LHCN-M2 (cell line): ENCODE measurements at places on chromosomes 7 and 10.

DNA sequence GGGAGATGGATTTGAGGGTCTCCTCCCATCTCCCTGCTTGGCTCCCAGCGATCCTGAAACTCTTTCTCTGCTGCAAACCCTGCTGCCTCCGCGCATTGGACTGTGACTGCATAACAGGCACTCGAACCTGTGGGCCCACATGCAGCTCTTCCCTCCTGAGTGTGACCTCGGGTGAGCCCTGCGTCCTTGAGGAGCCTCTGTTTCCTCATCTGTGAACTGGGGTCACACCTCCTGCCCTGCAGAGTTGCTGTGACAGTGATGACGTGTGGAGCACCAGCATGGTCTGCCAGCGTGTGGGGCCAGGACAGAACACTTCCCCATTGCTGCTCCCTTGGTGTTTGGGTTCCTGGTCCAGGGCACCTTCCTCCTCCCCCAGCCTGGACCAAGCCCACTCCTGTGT lies 46.9 kb upstream of the PSMG3 start:
- no peak for DNase-seq

GRCh38 chr10:62103857-62104256 lies 164.8 kb downstream of the RTKN2 start:
- DNase-seq = no peak

GRCh38 chr10:17548162-17548561 lies 69.0 kb downstream of the HACD1 start:
- DNase-seq = no peak

- DNase-seq = no peak
These were observed 67.4 kb downstream of the KIAA1549 start for GRCh38 chr7:138913783-138914182.

DNA sequence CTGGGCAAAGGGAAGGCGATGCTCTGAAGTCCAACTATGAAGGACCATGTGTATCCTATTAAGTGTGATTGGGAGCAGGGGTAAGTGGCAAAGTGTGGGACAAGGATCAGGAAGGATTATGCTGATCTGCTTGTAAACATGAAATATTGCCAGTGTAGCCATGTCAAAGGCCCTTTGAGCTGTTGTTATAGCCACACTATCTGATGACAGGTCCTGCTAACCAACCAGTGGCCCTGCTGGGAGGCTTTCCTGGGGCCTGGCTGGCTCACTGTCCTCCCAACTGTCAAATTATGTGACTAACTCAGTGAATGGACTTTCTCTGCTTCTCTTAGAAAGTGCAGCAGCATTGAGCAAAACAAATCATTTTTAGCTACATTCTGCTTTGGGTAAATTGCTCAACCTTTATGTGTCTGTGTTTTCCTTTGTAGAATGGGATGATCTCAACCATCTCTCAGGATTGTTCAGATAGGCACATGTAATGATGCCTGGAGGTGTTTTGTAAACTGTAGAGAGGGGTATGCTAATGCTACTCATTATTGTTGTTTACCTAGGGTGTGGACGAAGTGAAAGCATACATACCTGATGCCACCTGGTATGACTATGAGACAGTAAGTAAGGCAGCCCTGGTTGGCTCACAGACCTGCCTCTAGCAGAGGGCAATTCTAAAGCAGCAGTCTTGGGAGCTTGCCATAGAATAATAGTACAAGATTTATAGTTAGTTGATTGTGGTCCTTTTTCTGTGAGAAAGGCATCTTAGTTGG lies 47.4 kb downstream of the MGAM2 start:
- no peak for DNase-seq

DNA sequence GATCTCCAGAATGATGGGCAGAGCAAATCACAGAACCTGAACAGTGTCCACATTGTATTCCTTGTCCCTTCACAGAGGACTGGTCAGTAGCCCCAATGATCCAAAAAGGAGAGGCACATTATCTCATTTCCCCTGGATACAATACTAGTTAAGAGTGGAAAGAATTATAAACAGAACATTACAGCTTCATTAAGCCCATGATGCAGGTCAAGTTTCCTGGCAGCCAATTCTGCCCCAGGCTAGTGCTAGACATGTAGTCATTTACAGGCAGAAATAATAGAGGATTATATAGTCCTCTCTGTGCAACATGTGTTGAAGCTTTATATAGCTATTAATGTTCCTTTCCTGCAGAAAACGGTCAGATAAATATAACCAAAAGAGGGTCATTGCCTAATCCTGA lies 124.3 kb upstream of the WNT16 start:
- peak; percentile 54 for DNase-seq

DNA sequence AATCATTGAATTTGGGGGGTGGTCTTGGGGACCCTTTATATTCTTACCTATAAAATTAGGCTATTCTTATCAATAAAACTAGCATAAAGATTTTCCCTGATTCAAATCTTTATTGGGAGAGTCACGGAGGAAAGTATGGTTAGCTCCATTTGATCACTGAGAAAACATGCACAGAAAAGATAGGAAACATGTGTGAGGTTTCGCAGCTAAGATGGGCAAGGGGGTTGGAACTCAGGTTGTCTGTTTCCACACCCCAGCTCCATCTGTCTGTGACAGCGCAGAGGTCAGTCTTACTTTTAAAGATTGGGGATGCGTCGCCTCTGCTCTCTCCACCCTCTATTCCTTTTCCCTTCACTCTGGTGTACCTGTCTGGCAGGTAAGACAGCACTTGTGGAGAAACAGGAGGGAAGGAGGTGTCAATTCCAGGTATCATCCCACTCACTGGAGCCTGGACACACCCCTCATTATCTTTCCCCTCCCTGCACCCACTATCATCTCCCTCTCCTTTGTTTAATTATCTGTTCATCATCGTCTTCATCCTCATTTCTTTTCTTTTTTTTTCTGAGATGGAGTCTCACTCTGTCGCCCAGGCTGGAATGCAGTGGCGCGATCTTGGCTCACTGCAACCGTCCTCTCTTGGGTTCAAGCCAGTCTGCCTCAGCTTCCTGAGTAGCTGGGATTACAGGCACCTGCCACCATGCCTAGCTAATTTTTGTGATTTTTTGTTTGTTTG lies 2.4 kb upstream of the DENND10 start:
- DNase-seq = no peak
